A549 treated with Hydrocortisone at 1 μM for 4 hours (cell line): ENCODE measurements at places on chromosomes 7 and 10. TPM values are rescaled to one million over a fixed set of nuclear protein-coding genes. Genes with fewer than 3 reads are reported as not detected.

DDX56 gene
- total RNA-seq, result 110 to 138 TPM (median 117 TPM) in 5 replicates

PON3 gene
- total RNA-seq, result 32.2 to 41.8 TPM (median 37.0 TPM) in 5 replicates

NPFFR1 gene
- total RNA-seq, result not detected in 5 replicates

TDRD1 gene
- total RNA-seq, result not detected in 5 replicates

EGFR gene
- total RNA-seq, result 82.3 to 139 TPM (median 107 TPM) in 5 replicates

GDF10 gene
- total RNA-seq, result 0.03 to 0.10 TPM (median 0.07 TPM) in 5 replicates

ANKRD30A gene
- 0.36 to 0.99 TPM (median 0.86 TPM) in 5 replicates for total RNA-seq

BEND7 gene
- total RNA-seq, result 6.3 to 10.6 TPM (median 9.6 TPM) in 5 replicates

ABCB1 gene
- total RNA-seq, result 0.02 to 0.29 TPM (median 0.11 TPM) in 5 replicates

ANK3 gene
- total RNA-seq, result 0.59 to 0.99 TPM (median 0.89 TPM) in 5 replicates

DNAJB9 gene
- 8.3 to 11.8 TPM (median 9.9 TPM) in 5 replicates for total RNA-seq

SPDYE16 gene
- total RNA-seq, result not detected in 5 replicates

UCMA gene
- total RNA-seq, result not detected in 5 replicates

TMEM243 gene
- total RNA-seq, result 23.5 to 27.3 TPM (median 25.8 TPM) in 5 replicates

GRM8 gene
- total RNA-seq, result 0.09 to 0.18 TPM in 2 of 5 replicates, not detected in the others

SPDYE11 gene
- total RNA-seq, result not detected in 5 replicates

OAT gene
- 63.6 to 105 TPM (median 73.9 TPM) in 5 replicates for total RNA-seq

MET gene
- 59.0 to 102 TPM (median 76.7 TPM) in 5 replicates for total RNA-seq

HSPA12A gene
- total RNA-seq, result 7.9 to 11.3 TPM (median 9.4 TPM) in 5 replicates

LIPF gene
- total RNA-seq, result 0.06 TPM in 1 of 5 replicates, not detected in the others

INA gene
- 19.1 to 24.4 TPM (median 19.5 TPM) in 5 replicates for total RNA-seq

RBM17 gene
- 102 to 116 TPM (median 113 TPM) in 5 replicates for total RNA-seq

BMPR1A gene
- 20.1 to 33.1 TPM (median 23.8 TPM) in 5 replicates for total RNA-seq

TMEM213 gene
- total RNA-seq, result not detected in 5 replicates

MEOX2 gene
- total RNA-seq, result not detected in 5 replicates

PNLIPRP1 gene
- not detected in 5 replicates for total RNA-seq

PON1 gene
- total RNA-seq, result 0.78 to 1.3 TPM (median 1.1 TPM) in 5 replicates

RBP4 gene
- total RNA-seq, result 5.0 to 10.5 TPM (median 9.5 TPM) in 5 replicates

RARRES2 gene
- total RNA-seq, result not detected in 5 replicates

SFMBT2 gene
- 5.9 to 9.7 TPM (median 7.9 TPM) in 5 replicates for total RNA-seq

RTKN2 gene
- total RNA-seq, result 0.84 to 0.93 TPM (median 0.91 TPM) in 5 replicates

GIMAP7 gene
- total RNA-seq, result not detected in 5 replicates

THNSL1 gene
- total RNA-seq, result 3.6 to 4.8 TPM (median 4.3 TPM) in 5 replicates

C10orf95 gene
- 0.09 to 0.20 TPM (median 0.14 TPM) in 5 replicates for total RNA-seq

UPK3BL2 gene
- 1.3 to 3.2 TPM (median 2.4 TPM) in 5 replicates for total RNA-seq

HPSE2 gene
- total RNA-seq, result not detected in 5 replicates

WDFY4 gene
- 0.05 TPM in 1 of 5 replicates, not detected in the others for total RNA-seq
